ENCODE measurements at places on chromosomes 7 and 10.

DNA sequence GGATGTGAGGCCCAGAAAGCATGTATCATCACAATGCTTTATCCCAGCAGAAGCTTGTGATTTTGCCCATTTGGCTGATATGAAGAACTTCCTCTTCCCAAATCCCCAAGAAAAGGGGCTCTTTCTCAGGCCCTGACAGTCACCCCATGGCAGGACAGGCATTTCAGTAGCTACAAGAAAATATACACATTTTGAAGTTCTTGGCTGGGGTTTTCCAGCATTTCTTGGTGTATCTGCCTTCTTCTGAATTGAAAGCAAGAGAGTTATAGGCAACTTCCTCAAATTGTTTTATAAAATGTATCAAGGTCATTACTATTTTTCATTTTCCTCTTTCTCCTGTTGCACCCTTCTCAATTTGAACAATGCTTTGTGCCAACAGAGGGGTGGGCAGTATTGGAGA lies 63.3 kb upstream of the PDLIM1 start:
- no peak for DNase-seq

GRCh38 chr10:122296363-122297120 lies 25.4 kb downstream of the BTBD16 start:
- DNase-seq: no peak

GRCh38 chr10:48383393-48383792 lies 76.9 kb downstream of the MAPK8 start:
- no peak for DNase-seq

GRCh38 chr7:48376263-48376662 lies 205.0 kb downstream of the ABCA13 start:
- no peak for DNase-seq
